T-helper 17 cell (primary cell): ENCODE measurements at places on chromosomes 4 and X. TPM values are rescaled to one million over a fixed set of nuclear protein-coding genes. Genes with fewer than 3 reads are reported as not detected.

DNA sequence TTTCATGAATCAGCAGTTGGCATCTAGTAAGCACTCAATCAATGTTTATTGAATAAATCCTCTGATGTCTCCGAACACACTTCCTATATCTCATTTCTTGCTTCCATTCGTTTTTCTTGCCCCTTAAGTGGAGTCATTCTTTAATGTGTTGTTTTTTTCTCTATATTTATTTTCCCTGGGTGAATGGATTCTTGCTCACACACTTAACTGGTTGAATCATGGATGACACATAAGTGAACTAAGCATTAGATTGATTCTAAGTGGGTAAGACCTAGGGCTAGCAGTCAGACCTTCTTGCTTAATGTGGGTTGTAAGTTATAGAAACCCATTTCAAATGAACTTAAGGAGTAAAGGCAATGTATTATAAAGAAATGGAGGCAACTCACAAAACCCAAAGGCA is 111.1 kb downstream of the RTL3 start:
- H3K4me1 ChIP-seq = no peaks in the 10 kb centered on the region
- H3K27me3 ChIP-seq = no peaks in the 10 kb centered on the region
- H3K36me3 ChIP-seq = peaks cover under 1% of the 10 kb centered on the region
- no peak for DNase-seq
- no peak overlapping the region for H3K4me3 ChIP-seq

GRCh38 chr4:154574311-154574710 is 11.5 kb downstream of the FGB start:
- no peaks in the 10 kb centered on the region for H3K4me1 ChIP-seq
- no peak for DNase-seq
- no peak overlapping the region for H3K4me3 ChIP-seq

DNA sequence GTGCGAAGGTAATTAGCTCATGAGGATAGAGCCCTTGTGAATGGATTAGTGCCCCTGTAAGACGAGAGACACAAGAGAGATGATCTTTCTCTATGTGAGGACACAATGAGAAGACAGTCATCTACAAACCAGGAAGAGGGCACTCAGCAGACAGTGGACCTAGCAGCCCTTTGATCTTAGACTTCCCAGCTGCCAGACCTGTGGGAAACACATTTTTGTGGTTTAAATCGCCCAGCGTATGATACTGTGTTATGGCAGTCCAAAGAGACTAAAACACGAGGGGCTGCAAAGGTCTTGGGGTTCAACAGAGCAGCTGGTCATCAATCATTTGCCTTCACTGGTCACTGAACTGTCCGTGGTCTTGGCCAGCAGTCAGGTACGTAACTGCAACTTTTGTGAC is 9.2 kb upstream of the SYNPO2 start:
- no peaks in the 10 kb centered on the region for H3K27me3 ChIP-seq
- H3K4me1 ChIP-seq = no peaks in the 10 kb centered on the region
- no peak for DNase-seq
- H3K4me3 ChIP-seq = no peak overlapping the region
- H3K36me3 ChIP-seq = no peaks in the 10 kb centered on the region
- no peak overlapping the region for H3K27ac ChIP-seq

DNA sequence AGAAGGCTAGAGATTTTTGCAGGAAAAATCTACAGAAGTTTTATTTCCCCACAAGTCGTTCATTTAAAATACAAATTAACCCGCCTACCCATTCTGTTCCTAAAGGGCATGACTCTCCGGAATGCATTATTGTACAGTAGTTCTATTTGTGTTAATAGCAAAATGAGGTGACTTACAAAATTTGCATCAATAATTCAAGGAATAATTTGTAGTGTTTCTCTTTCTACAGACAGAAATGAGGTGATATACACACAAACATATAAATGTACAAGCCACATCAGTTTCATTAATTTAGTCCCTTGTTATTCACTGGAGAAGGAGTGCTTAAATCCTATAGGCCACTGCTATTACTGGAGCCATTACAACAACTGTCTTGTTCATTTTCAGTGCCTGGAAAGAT is 501.3 kb upstream of the DIAPH2 start:
- no peaks in the 10 kb centered on the region for H3K27me3 ChIP-seq
- no peaks in the 10 kb centered on the region for H3K4me1 ChIP-seq
- no peak overlapping the region for H3K27ac ChIP-seq
- DNase-seq = no peak
- H3K36me3 ChIP-seq = no peaks in the 10 kb centered on the region

DNA sequence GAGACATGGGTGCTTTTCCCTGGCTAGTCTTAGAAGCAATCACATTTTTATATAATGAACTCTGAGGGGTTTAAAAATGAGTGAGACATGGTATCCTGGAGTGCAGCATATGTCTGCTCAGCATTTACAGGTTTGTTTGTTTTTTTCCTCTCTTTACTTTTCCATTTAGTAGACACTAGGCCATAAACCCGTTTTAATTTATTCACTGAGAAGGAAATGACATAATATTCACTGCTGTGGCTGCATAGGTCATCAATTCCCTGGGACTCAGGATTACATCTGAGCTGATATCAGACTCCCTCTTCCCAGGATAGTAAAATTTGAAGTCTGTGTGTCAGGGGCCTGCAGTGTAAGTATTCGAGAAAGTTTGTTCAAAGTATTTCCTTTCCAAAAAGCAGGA is 178.9 kb upstream of the SPRY1 start:
- H3K27me3 ChIP-seq = no peaks in the 10 kb centered on the region
- H3K4me3 ChIP-seq = no peak overlapping the region
- H3K27ac ChIP-seq = no peak overlapping the region
- H3K4me1 ChIP-seq = no peaks in the 10 kb centered on the region

DNA sequence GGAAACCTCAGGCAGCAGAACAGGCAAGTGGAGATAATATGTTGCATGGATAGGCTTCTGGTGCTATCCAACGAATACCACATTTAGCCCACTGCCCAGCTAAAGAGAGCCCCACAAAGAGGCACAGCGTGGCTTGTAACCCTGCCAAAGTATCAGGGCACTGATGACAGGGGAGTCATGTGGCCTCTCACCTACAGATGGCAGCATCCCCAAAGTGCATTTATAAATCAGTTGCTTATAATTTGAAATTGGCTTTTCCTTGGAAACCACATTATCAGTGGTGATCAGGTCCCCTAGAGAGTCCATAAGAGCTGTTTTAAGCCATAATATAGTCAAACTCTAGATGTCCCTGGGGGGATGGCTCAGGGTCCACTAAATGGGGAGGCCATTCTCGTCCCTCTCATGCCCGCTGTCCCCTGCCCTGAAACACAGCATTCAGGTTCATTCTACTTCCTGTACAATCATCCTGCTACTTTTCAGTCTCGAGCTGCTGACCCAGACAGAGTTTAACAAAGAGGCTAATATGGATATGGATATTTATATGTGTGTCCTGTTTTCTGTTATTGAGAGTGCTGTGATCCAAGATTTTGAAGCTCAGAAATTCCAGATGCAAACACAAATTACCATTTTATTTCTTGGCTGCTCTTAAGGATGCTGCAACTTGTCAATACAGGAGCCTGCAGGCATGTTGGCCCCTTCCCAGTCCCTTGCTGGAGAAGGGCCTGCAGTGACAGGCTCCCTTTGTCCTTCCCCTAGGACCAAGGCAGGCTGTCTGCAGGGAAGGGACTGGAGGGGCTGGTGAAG is 28.5 kb downstream of the SRPX start:
- H3K27ac ChIP-seq = no peak overlapping the region
- H3K4me3 ChIP-seq = no peak overlapping the region
- H3K27me3 ChIP-seq = peaks cover 10% of the 10 kb centered on the region
- no peak for DNase-seq

DNA sequence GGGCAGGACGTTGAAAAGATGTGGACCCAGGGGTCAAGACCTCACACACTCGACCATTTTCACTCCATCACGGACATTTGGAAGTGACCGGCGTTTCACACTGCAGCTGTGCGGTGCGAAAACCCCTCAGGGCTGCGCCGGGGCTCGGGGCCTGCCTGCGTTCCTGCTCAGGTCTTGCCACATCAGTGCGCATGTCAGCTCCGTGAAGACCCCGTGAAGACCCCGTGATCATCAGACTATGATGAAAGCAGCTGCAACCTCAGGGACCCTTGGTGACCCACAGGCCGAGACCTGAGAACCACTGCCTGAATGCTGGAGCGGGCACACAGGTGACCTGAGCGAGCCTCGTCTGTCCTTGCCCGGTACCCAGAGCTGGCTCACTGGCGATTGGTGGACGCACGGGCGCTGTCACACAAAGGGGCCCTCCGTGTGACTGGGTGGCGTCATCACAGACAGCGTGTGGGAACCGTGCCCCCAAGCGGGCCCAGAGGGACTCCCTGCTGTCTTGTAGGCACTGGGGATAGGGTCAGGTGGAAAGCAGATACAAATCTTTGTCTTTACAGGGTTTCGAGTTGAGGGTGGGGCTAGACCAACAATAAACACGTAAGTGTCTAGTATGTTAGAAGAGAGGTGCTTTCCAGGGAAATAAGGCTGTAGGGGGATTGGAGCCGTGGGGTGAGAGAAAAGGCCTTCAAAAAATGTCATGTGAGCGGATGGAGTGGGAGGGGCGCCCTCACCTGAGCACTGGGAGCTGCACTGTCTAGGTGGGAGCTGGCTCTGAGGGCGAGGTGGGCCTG is 12.7 kb downstream of the MSANTD1 start:
- H3K4me3 ChIP-seq = no peak overlapping the region
- no peak overlapping the region for H3K27ac ChIP-seq
- peaks cover 2% of the 10 kb centered on the region for H3K4me1 ChIP-seq
- H3K36me3 ChIP-seq = no peaks in the 10 kb centered on the region
- no peaks in the 10 kb centered on the region for H3K27me3 ChIP-seq

- no peaks in the 10 kb centered on the region for H3K36me3 ChIP-seq
- H3K4me3 ChIP-seq = no peak overlapping the region
- H3K27me3 ChIP-seq = no peaks in the 10 kb centered on the region
- no peaks in the 10 kb centered on the region for H3K4me1 ChIP-seq
- no peak overlapping the region for H3K27ac ChIP-seq
- no peak for DNase-seq
These were observed 1077.3 kb upstream of the PCDH10 start for GRCh38 chr4:132071815-132072214.

GRCh38 chr4:116829187-116829586 is 256.2 kb downstream of the TRAM1L1 start:
- H3K4me3 ChIP-seq = no peak overlapping the region
- no peaks in the 10 kb centered on the region for H3K36me3 ChIP-seq
- no peak for DNase-seq
- H3K27me3 ChIP-seq = no peaks in the 10 kb centered on the region

DNA sequence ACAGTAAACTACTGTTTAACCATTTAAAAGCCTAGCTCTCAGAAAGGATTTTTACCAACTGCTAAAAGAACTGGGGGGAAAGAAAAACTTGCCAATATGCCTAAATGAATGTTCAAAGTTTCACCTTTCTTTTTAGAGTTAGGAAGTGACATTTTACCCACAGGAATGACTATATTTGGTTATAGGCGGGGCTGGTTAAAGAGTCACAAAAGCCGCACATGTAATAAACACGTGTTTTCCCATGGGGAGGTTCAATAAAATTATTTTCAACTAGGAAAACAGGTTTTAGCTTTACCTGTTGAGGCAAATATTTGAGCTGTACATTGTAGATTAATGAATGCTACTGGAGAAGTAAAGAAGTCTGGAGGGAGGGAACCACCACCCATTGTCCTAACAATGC is 41.6 kb upstream of the UGDH start:
- no peaks in the 10 kb centered on the region for H3K27me3 ChIP-seq
- H3K27ac ChIP-seq = no peak overlapping the region
- no peak for DNase-seq
- peaks cover 5% of the 10 kb centered on the region for H3K36me3 ChIP-seq
- no peak overlapping the region for H3K4me3 ChIP-seq

- H3K27me3 ChIP-seq = no peaks in the 10 kb centered on the region
- H3K4me1 ChIP-seq = no peaks in the 10 kb centered on the region
These were observed 506.9 kb upstream of the PCDH10 start for GRCh38 chr4:132642016-132642817.

- H3K36me3 ChIP-seq = no peaks in the 10 kb centered on the region
- DNase-seq = no peak
- H3K4me3 ChIP-seq = no peak overlapping the region
- H3K27me3 ChIP-seq = no peaks in the 10 kb centered on the region
- no peak overlapping the region for H3K27ac ChIP-seq
These were observed 146.9 kb upstream of the FGF13 start for GRCh38 chrX:138858438-138858837.

DNA sequence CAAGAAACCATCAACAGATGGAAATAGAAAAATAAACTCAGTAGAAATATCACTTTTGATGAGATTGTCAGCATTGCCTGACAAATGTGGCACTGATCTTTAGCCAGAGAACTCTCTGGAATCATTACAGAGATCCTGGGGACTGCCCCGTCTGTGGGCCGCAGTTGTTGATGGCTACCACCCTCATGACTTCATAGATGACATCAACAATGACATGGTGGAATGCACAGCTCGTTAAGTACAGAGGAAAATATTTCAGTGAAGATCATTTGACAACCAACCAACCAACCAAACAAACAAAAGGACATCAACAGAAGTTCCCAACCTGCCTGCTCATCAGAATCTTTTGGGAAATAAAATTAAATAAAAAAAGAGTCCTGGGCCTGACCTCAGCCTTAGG is 132.6 kb downstream of the UCHL1 start:
- H3K27me3 ChIP-seq = no peaks in the 10 kb centered on the region
- H3K36me3 ChIP-seq = no peaks in the 10 kb centered on the region
- H3K4me1 ChIP-seq = no peaks in the 10 kb centered on the region
- no peak for DNase-seq
- H3K27ac ChIP-seq = no peak overlapping the region
- H3K4me3 ChIP-seq = no peak overlapping the region

NWD2 gene
- total RNA-seq = not detected

ARHGAP36 gene
- not detected for total RNA-seq

ADH1B gene
- total RNA-seq = not detected

MAGEA9B gene
- total RNA-seq = not detected

NAAA gene
- total RNA-seq = 65.2 TPM

ADH1A gene
- not detected for total RNA-seq

DOCK11 gene
- 86.3 TPM for total RNA-seq

NPY2R gene
- total RNA-seq = not detected

SPANXC gene
- total RNA-seq = not detected

CSAG1 gene
- total RNA-seq = not detected

FAM47E gene
- total RNA-seq = 0.72 TPM

CT45A3 gene
- not detected for total RNA-seq
